Muscle of arm (tissue), 14 donors: ENCODE measurements at places on chromosomes 5 and 9.

- no peak for DNase-seq
These were observed 74.7 kb downstream of the PIK3R1 start for GRCh38 chr5:68290260-68290674.

GRCh38 chr5:130526708-130527107, 622.4 kb downstream of the CHSY3 start:
- DNase-seq = no peak

- DNase-seq = no peak
These were observed 199.2 kb downstream of the TRIO start for GRCh38 chr5:14342306-14342705.

DNA sequence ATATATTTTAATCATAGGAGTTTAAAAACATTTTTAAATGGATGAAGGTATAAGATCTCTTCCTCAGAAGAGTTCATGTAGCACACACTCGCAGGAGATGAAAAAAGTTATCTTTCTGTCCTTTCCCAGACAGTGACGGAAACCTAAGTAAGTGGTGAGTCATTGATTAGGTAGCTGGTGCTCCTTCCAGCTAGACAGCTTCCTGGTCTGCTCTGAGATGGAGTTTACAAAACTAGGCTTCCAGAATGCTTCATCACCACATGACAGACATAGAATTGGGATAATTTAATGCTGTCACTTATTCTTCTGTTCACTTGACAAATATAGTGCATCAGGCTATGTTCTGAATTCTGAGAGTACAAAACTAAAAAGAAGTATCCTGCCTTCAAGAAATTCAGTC, 2393.0 kb upstream of the C9orf72 start:
- no peak for DNase-seq

GRCh38 chr9:79895232-79895631, 323.5 kb downstream of the TLE4 start:
- DNase-seq = no peak

DNA sequence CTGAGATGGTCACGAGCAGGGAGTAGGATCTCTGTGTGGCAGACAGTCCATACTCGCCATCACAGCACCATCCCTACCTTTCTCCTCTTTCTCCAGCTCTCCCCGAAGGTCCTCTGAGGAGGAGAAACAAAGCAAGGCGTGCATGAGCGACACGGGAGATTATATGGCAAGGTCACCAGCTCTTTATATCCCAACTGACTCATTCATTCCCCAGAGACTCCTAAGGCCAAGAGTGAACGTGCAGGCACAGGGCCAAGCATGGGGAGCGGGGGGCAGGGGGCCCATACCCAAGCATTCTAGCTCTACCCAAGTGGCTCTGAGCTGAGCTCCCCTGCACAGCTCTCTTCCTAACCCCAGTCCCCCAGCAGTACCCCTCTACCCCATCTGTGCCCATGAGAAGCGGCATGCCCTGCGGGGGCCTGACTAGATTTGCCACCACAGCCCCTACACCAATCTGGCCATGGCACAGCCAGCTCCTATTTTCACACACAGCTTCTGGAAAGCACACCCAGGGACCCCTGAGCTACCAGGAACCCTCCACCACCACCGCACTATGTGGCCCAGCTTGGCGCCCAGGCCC, 6.8 kb downstream of the TRIM7 start:
- DNase-seq = no peak

- no peak for DNase-seq
These were observed 20.8 kb upstream of the CKMT2 start for GRCh38 chr5:81212211-81212751.
